Immature natural killer cell (primary cell): ENCODE measurements at places on chromosomes 2 and 18. TPM values are rescaled to one million over a fixed set of nuclear protein-coding genes. Genes with fewer than 3 reads are reported as not detected.

The CERKL gene
- polyA plus RNA-seq = 15.5 TPM

The SULT1C4 gene
- not detected for polyA plus RNA-seq

- peak overlapping the region; percentile 50 for H3K4me3 ChIP-seq
- no peaks in the 10 kb centered on the region for H3K4me1 ChIP-seq
- DNase-seq = no peak
- H3K36me3 ChIP-seq = no peaks in the 10 kb centered on the region
- H3K27ac ChIP-seq = no peak overlapping the region
Measured at GRCh38 chr2:222504719-222505118, 80.4 kb downstream of the SGPP2 start.

The CYP27C1 gene
- not detected for polyA plus RNA-seq

DNA sequence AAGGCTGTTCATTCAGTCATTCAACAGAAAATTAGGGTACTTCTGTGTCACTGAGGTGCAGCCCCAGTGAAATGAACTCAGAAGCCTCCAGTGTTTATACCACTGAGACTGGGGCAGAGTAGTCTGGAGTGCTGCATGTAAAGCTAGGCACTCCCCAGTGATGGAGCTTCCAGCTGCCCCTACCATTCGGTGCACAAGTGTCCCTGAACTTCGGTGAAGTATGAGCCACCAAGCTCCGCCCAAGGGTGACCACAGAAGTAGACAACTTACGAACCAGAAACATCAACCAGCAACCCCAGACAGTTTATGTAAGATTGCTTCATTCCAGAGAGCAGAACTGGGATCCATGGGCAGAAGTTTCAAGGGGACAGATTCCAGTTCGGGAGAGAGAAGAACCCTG, 70.6 kb upstream of the FOSL2 start:
- DNase-seq = no peak
- H3K36me3 ChIP-seq = no peaks in the 10 kb centered on the region
- H3K4me1 ChIP-seq = no peaks in the 10 kb centered on the region
- no peak overlapping the region for H3K27ac ChIP-seq
- H3K4me3 ChIP-seq = no peak overlapping the region

DNA sequence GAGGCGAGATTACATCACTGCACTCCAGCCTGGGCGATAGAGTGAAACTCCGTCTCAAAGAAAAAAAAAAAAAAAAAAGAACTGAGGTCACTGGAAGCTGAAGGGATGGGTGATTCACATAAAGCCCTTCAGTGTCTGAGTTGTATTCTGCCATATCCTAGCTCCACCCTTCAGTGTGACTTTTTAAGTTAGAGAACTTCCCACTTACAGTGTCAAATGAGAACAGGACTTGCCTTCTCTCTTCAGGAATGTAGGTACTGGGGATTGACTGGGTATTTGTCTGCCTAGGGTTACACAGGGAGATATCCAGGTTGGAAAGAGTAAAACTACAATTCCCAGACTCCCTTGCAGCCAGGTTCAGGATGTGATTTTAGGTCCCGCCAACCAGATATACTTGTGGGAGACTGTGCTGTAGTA, 37.9 kb downstream of the EHD3 start:
- H3K4me1 ChIP-seq = no peaks in the 10 kb centered on the region
- no peaks in the 10 kb centered on the region for H3K36me3 ChIP-seq
- H3K4me3 ChIP-seq = no peak overlapping the region
- DNase-seq = no peak
- H3K27ac ChIP-seq = no peak overlapping the region

DNA sequence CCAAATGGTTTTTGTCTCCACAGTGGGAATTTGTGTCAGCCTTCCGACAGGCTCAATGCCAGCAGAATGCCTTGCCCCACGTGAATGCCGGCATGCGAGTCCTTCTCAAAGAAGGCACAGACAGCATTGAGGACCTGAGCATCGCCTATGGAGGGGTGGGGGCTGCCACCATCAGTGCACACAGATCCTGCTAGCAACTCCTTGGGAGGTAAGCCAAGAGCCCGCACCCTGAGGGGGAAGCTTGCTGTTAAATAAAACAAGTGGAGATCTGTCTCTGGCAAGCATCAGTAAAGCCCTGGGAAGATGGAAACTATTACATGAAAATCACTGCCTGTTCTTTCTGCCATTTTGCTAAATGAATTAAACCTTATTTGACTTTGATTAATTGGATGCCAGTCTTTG, 67.5 kb upstream of the BZW1 start:
- H3K4me1 ChIP-seq = no peaks in the 10 kb centered on the region
- peaks cover 1% of the 10 kb centered on the region for H3K27me3 ChIP-seq
- no peaks in the 10 kb centered on the region for H3K36me3 ChIP-seq

DNA sequence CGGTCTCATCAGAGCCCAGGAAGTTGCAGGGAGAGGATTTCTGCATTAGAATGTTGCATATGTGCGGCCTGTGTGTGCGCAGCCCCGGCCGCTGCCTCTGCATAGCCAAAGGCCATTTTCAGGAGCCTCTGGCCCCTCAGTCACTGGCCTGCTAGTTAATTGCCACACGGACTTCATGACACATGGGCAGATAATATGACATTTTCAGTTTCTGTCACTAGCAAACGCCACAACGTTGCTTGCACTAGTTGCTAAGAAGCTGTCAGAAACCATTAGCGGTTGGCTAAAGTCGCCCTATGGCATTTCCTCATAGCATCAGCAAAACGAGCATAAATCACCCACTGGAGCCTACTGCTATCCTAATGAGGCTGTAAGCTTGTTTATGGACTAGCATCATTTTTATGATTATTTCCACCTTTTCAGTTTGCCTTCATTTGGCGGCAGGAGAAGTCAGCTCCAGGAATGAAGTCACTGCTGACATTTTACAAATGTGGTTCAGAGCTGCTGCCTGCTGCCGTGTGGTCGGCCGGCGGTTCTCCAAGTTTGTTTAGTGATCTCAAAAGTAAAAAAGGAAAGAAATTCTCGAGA, 73.7 kb downstream of the MEIS1 start:
- DNase-seq = no peak
- H3K4me3 ChIP-seq = no peak overlapping the region
- H3K4me1 ChIP-seq = no peaks in the 10 kb centered on the region
- no peaks in the 10 kb centered on the region for H3K36me3 ChIP-seq

GRCh38 chr2:217886720-217887309, 116.0 kb downstream of the TNS1 start:
- no peak overlapping the region for H3K4me3 ChIP-seq
- H3K4me1 ChIP-seq = no peaks in the 10 kb centered on the region
- peaks cover 7% of the 10 kb centered on the region for H3K27me3 ChIP-seq
- DNase-seq = peak; percentile 40
- no peaks in the 10 kb centered on the region for H3K36me3 ChIP-seq

DNA sequence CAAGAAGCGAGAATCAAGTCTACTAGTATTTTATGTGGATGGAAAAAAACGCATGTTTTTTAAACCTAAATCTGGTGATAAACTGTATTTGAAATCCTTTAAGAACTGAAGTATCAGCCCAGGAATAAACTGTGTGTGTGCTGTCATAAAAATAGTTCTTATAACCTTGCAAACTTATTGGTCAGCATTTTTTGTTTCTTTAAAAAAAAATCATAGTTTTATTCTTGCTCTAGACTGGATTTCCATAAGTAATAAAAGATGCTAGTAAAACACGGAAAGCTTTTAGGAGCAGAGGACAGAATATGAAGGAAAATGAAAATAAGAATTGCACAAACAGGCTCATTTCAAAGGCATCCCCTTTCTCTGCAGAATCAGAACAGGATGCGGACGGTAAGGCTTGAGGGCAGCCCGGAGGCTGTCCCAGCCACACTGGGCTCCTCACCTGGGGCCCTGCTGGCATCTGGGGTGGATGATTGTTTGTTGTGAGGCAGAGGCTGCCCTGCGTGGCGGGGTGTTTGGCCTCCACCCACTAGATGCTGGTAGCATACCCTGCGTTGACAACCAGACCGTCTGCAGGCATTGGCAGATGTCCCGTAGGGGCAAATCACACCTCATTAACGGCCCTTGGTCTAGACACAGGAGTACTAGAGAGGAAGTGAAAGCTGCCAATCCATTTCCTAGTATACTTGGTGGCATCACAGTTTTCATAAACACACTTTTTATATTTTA, 52.5 kb downstream of the MBP start:
- H3K4me1 ChIP-seq = peaks cover 100% of the 10 kb centered on the region
- peak overlapping the region; percentile 96 for H3K27ac ChIP-seq
- H3K27me3 ChIP-seq = peaks cover 14% of the 10 kb centered on the region
- DNase-seq = peak; percentile 82
- H3K4me3 ChIP-seq = peak overlapping the region; percentile 81

- DNase-seq = no peak
- no peaks in the 10 kb centered on the region for H3K36me3 ChIP-seq
- no peak overlapping the region for H3K4me3 ChIP-seq
- H3K27me3 ChIP-seq = peaks cover 2% of the 10 kb centered on the region
- H3K4me1 ChIP-seq = peaks cover 12% of the 10 kb centered on the region
Measured at GRCh38 chr2:45964223-45964841, 312.9 kb downstream of the PRKCE start.

The CD8B2 gene
- polyA plus RNA-seq = not detected

GRCh38 chr2:237199082-237199481, 113.4 kb downstream of the COPS8 start:
- H3K36me3 ChIP-seq = no peaks in the 10 kb centered on the region
- H3K4me3 ChIP-seq = no peak overlapping the region
- H3K27me3 ChIP-seq = no peaks in the 10 kb centered on the region
- no peak overlapping the region for H3K27ac ChIP-seq

- peak; percentile 60 for DNase-seq
- peak overlapping the region; percentile 95 for H3K27ac ChIP-seq
- peak overlapping the region; percentile 96 for H3K4me3 ChIP-seq
- H3K36me3 ChIP-seq = no peaks in the 10 kb centered on the region
- H3K27me3 ChIP-seq = peaks cover 7% of the 10 kb centered on the region
- peaks cover 64% of the 10 kb centered on the region for H3K4me1 ChIP-seq
Measured at GRCh38 chr2:170930131-170930990, 1.3 kb downstream of the GORASP2 start.

GRCh38 chr2:80187156-80187555, 117.4 kb downstream of the LRRTM1 start:
- no peaks in the 10 kb centered on the region for H3K27me3 ChIP-seq
- H3K4me3 ChIP-seq = no peak overlapping the region
- H3K27ac ChIP-seq = no peak overlapping the region
- H3K4me1 ChIP-seq = no peaks in the 10 kb centered on the region
- H3K36me3 ChIP-seq = no peaks in the 10 kb centered on the region

The INPP5D gene
- 307 TPM for polyA plus RNA-seq

GRCh38 chr2:169891593-169892298, 64.5 kb downstream of the UBR3 start:
- no peaks in the 10 kb centered on the region for H3K27me3 ChIP-seq
- H3K36me3 ChIP-seq = peaks cover 9% of the 10 kb centered on the region
- no peak overlapping the region for H3K27ac ChIP-seq
- no peak overlapping the region for H3K4me3 ChIP-seq
- no peak for DNase-seq
- H3K4me1 ChIP-seq = peaks cover 3% of the 10 kb centered on the region

The MBD2 gene
- 3.7 TPM for polyA plus RNA-seq

DNA sequence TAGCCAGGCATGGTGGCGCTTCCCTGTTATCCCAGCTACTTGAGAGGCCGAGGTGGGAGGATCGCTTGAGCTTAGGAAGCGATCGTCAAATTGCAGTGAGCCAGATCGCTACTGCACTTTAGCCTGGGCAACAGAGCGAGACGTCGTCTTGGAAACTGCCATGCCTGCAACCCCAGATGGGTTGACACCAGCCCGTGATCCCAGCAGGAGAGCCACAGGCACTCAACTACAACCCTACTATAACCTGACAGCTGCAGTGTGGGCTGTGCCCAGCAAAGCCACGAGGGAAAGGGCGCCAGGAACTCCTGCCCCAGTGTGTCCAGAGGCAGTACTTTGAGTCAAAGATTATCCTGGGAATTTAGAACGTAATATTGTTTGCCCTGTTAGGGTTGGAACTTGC, 85.6 kb downstream of the SS18 start:
- no peak for DNase-seq
- H3K4me1 ChIP-seq = no peaks in the 10 kb centered on the region
- H3K4me3 ChIP-seq = no peak overlapping the region
- H3K36me3 ChIP-seq = peaks cover 8% of the 10 kb centered on the region
- no peak overlapping the region for H3K27ac ChIP-seq

DNA sequence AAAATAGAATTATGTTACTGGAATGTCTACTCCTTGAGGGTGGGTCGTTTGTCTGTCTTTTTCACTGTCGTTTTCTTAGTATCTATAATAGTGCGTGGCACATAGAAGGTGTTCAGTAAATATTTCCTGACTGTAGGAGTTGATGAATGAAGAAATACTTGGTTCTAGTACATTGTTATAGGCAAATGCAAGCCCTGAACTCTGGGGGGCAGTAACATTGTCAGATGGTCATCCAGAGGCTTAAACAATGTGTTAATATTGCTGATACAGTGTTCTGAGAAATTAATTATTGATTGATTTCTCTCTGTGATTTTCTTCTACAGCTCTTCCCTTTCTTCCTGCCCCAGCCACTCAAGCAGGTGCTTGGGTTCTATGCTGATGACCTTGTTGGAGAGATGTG, 24.4 kb upstream of the THOC1 start:
- no peak for DNase-seq
- H3K4me1 ChIP-seq = no peaks in the 10 kb centered on the region

GRCh38 chr2:28325567-28326468, 66.8 kb upstream of the FOSL2 start:
- H3K36me3 ChIP-seq = no peaks in the 10 kb centered on the region
- no peak overlapping the region for H3K4me3 ChIP-seq
- no peaks in the 10 kb centered on the region for H3K27me3 ChIP-seq
- H3K4me1 ChIP-seq = peaks cover 1% of the 10 kb centered on the region
- no peak overlapping the region for H3K27ac ChIP-seq
- no peak for DNase-seq

The GREB1L gene
- not detected for polyA plus RNA-seq

The ZSWIM2 gene
- polyA plus RNA-seq = not detected

GRCh38 chr2:239204136-239204875, 196.5 kb downstream of the HDAC4 start:
- no peak overlapping the region for H3K27ac ChIP-seq
- H3K36me3 ChIP-seq = no peaks in the 10 kb centered on the region
- no peaks in the 10 kb centered on the region for H3K27me3 ChIP-seq
- peaks cover 52% of the 10 kb centered on the region for H3K4me1 ChIP-seq
- DNase-seq = no peak
- no peak overlapping the region for H3K4me3 ChIP-seq

- H3K36me3 ChIP-seq = no peaks in the 10 kb centered on the region
- no peaks in the 10 kb centered on the region for H3K4me1 ChIP-seq
- no peak overlapping the region for H3K27ac ChIP-seq
- no peaks in the 10 kb centered on the region for H3K27me3 ChIP-seq
- no peak overlapping the region for H3K4me3 ChIP-seq
Measured at GRCh38 chr2:13255485-13255884, 538.7 kb downstream of the TRIB2 start.

The SFTPB gene
- polyA plus RNA-seq = not detected

The HS6ST1 gene
- polyA plus RNA-seq = 6.0 TPM
